ENCODE measurements at places on chromosomes 7 and 10.

- no peak for DNase-seq
Observed at GRCh38 chr7:156073366-156074052, 261.2 kb upstream of the SHH start.

GRCh38 chr7:64277630-64278029 lies 36.1 kb upstream of the ZNF736 start:
- no peak for DNase-seq

- peak; percentile 29 for DNase-seq
Observed at GRCh38 chr10:287814-288213, 152.6 kb downstream of the ZMYND11 start.

GRCh38 chr7:34675749-34676374 lies 17.8 kb downstream of the NPSR1 start:
- peak; percentile 70 for DNase-seq

DNA sequence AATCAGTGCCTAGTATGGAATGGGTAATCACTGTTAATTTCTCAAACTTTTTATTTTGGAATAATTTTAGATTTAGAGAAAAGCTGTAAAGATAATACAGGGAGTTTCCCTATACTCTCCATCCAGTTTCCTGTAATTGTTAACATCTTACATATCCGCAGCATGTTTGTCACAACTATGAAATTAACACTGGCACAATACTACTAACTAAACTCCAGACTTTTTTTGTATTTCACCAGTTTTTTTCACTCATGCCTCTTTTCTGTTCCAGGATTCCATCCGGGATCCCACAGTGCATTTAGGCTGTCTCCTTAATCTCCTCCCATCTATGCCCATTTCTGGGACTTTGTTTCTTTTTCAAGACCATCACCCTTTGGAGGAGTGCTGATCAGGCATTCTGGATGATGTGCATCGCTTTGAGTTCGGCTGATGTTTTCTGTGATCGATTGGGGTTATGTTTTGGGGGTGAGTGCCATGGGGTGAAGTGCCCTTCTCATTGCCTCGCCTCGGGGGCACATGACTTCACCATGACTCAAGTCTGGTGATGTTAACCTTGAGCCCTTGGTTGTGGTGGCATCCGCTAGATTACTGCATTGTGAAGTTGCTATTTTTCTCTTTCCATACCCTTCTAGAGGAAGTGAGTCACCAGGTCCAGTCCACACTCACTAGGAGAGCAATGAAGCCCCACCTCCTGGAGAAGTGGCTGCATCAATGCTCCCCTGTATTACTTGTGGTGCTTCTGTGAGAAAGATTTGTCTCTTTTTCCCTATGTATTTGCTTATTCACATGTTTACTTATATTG lies 43.9 kb upstream of the GRB10 start:
- peak; percentile 76 for DNase-seq

DNA sequence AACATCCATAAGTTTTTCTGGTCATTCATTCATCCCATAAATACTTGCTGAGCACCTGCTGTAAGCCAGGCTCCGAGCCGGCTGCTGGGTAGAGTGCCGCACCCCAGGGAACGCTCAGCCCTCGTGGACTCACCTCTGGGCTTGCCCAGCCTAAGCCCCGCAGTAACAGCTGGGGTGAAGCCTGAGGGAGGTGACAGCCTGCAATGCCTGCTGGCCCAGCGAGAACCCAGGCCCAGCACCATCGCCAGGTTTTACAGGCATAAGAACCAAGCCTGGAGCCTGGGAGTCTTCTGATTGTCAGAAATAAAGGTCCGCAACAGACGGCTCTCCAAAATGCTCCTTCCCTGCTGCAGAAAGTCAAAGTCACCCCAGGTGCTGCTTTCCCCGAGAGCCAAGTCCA lies 205.4 kb downstream of the ZMYND11 start:
- no peak for DNase-seq

DNA sequence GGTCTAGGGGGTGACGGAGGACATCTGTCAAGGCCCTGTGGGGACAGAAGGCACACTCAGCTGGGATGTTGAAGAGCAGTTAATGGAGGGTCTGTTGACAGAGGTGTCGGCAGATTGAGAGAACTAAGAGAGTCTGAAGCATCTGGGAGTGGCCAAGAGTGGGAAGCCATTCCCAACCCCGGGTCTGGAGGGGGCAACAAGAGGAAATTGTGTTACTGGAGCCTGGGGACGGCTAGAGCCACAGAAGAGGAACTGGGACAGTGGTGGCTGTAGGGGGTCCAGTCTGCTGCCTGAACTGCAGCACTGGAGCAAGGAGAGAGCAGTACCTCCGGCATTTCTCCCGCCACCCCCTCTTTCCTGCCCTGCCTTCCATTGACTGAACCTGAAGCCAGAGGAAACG lies 136.6 kb downstream of the CHN2 start:
- DNase-seq = no peak

GRCh38 chr7:2812114-2812487 lies 32.0 kb downstream of the GNA12 start:
- no peak for DNase-seq

DNA sequence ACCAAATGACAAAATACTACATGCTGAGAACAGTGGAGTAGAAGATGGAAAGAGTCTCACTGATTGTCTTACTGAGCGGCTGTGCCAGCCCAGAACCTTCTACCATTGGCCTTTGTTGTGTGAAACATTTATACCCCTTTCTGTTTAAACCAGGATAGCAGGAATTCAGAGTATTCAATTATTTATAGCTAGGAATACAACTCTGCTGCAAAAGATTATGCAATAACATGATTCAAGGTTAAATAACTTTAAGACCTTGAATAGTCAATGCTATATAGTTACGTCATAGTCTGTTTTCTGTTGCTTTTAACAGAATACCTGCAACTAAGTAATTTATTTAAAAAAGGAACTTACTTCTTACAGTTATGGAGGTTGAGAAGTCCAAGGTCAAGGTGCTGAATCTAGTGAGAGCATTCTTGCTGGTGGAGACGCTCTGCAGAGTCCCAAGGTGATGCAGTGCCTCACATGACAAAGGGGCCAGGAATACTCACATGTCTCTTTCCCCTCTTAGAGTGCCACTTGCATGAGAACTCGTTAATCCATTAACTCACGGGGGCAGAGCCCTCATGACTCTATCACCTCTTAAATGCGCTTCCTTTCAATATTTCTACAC lies 371.8 kb downstream of the MDFIC start:
- no peak for DNase-seq

DNA sequence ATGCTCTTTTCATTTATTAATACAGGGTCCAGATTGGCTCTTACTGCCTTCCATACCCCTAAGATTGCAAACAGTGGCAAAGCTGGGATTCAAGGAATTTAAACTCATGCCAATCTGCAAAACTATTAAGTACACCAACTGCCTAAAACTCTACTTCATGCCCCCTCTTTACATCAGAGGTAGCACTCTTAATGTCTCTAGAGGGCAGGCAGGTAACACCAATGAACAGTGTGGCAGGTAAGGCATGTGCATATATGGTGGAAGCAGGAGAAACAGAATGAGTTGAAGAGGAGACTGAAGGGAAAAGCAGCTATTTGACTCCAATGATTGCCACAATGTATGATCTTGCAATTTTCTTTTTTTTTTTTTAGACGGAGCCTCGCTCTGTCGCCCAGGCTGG lies 156.7 kb downstream of the BTAF1 start:
- DNase-seq = peak; percentile 10

- no peak for DNase-seq
Observed at GRCh38 chr10:96290368-96291133, 13.7 kb upstream of the DNTT start.

- no peak for DNase-seq
Observed at GRCh38 chr10:71282323-71282680, 36.8 kb upstream of the SLC29A3 start.

- DNase-seq = peak; percentile 92
Observed at GRCh38 chr7:102875700-102876295, 37.0 kb upstream of the LRRC17 start.

- peak; percentile 4 for DNase-seq
Observed at GRCh38 chr10:107747851-107748250, 583.3 kb upstream of the SORCS1 start.

- no peak for DNase-seq
Observed at GRCh38 chr7:36040679-36041078, 112.4 kb upstream of the EEPD1 start.

DNA sequence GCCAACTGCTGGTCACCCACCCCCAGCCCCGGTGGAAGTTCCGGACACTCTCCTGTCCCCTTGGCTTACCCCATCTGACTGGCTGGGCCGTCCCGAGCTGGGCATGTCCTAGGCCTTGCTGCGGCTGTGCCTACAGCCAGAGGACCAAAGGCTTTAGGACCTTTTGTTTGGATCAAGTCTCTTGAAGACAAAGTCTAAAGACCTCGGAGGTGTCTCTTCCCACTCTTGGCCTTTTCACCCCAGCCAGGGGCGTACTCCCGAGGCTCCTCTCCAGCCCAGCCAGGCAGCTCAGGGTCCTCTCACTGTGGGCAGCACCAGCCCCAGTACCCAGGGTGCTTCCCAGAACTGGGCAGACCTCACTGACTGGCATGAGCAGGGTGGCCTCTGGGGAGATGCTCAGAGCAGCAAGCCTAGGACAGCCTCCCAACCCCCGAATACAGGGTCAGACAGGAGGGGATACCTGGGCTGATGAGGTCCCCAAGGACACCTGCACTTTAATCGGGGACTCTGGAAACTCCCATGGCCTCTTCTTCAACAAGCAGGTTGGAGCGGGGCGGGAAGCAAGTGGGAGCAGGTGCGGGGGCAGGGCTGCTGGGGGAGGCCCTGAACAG lies 2.7 kb upstream of the PWWP2B start:
- no peak for DNase-seq

DNA sequence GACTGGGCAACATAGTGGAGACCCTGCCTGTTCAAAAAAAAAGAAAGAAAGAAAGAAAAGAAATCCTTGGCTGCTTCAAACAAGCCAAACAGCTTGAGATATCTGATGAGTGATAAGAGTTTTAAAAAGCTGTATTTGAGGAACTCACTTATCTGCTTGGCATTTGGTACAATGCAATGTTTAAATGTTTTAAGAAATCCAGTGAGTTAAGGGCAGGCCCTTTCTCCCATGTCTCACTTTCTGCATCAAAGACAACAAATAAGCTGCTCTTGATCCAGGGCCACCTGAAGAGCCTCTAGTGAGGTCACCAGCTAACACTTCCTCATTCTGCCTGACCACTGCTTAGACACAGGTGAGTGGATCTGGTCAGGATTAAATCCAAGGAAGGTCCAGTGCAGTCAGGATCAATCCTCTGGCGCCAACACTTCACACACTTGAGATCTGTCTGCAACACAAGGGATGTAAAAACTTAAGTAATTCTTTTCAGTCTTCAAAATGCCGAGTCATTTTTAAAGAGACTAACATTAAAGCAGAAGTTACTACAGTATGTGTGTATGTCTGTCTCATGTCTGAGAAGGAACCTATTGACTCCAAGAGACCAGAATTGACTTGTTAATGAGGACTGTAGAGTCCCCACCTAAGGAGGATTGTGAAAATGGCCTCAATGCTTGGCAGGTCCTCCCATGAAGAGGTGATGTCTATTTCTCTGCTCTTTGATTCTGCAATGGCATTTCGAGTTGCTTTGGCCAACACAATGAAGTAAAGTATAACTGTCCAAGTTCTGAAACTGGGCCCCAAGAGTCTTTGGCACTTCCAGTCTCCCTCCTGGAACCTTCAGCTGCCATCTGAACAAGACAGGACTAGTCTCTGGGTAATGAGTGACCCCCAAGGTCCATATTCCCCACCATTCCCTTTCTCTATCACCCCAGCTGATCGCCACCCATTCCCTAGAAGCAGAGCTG lies 43.1 kb downstream of the CREB3L2 start:
- peak; percentile 95 for DNase-seq

DNA sequence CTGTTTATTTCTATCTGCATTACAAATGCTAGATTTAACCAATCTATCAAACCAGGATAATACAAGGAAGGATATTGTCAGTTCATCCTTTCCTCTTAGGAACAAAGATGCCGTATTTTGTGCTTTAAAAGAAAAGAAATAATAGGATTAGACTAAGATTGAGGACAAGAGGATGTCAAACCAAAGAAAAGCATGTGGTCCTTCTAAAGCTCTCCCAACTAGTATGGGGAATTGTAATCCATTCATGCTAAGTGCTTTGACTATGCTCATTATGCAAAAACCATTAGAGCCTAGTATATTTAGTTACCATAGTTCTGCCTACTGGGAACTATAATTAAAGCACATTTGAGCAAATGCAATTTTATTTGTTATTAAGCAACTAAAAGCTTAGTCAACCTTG lies 280.2 kb downstream of the GRM8 start:
- DNase-seq = no peak

GRCh38 chr10:83769281-83769820 lies 370.0 kb upstream of the GHITM start:
- no peak for DNase-seq

- DNase-seq = no peak
Observed at GRCh38 chr10:119246862-119247549, 39.6 kb downstream of the GRK5 start.

GRCh38 chr10:123102673-123103072 lies 33.1 kb upstream of the HMX3 start:
- no peak for DNase-seq

DNA sequence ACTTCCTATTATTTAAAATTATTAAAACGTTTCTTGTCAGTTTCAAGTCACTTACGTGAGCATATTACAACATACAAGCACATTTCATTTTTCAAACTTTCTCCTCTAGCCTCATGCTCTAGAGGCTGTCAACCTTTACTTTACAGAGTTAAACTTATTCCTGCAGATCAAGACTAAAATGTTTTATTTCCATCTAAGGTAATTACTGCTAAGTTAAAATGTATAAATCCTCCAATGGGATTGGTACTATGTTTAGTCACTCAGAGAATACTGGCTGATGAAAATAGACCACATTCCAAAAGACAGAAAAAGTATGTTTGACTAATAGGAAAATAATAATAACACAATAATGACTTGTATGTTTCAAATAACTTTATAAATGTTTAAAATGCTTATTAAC lies 8.4 kb upstream of the TRDMT1 start:
- DNase-seq = no peak

GRCh38 chr7:13111230-13111629 lies 423.8 kb downstream of the ARL4A start:
- DNase-seq = no peak

DNA sequence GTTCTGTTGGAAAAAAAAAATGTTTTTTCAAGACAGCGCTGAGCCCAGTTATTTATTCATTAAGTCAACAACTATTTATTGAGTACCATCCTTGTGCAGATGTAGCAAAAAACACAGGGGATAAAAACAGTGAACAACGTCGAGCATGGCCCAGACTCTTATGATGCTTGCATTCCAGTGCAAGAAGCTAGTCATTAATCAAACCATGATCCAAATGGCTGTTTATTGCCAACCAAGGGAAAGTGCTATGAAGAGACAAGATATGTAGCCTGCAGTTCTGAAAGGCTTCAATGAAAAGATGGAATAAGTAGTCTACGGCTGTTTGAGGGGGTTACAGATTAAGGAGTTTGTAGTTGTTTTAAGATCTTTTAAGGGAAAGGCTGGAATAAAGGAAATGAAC lies 262.3 kb downstream of the NEBL start:
- DNase-seq = no peak
